Activated CD8-positive, alpha-beta memory T cell treated with anti-CD3 and anti-CD28 coated beads, Interleukin-2, amount 50 U/mL, for 4 hours (primary cell): ENCODE measurements at places on chromosomes 6 and 20.

DNA sequence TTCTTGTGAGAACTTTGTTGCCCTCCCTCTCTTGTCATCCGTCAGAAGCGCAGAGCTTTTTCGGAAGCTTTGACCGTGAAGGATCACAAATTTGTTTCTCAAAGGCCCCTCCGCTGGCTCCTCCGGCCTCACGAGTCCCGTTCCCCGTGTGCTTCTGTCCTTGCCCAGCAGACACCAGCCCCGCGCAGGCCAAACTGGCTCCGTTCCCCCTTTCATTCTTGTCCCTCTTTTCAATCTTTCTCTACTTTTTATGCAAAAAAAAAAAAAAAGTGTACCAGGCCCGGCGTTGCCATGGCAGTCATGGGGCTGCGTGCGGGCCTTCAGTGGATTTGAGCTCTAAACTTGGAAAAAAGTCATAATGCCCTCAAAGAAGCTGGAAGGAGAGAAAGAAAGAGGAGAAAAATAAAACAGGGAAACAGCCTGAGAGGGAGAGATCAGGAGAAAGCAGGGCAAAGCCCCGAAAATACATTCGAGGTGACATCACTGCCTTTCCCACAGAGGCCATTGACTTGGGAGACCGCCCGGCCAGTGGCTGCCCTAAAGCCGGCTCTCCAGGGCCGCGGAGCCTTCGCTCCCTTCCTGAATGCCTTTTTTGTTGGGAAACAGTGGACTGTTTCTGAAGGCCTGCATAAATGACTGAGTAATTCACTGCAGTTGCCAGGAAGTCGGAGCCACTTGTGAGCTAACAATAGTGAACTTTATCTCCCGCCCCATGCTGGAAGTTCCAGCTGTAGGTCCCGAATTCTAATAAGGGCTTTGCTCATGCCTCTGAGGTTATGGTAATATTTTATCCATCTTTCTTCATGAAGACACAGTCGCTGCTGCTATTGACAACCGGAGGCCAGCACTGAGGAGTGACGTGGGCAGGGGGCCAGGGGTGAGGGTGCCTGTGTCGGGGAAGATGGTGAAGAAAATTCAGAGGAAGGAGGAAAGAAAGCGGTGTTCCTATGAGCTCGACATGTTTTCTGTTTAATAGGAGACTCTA lies 670.9 kb downstream of the QKI start:
- no peak for DNase-seq

- no peak for DNase-seq
These were observed 29.1 kb downstream of the HECA start for GRCh38 chr6:139164001-139164400.

DNA sequence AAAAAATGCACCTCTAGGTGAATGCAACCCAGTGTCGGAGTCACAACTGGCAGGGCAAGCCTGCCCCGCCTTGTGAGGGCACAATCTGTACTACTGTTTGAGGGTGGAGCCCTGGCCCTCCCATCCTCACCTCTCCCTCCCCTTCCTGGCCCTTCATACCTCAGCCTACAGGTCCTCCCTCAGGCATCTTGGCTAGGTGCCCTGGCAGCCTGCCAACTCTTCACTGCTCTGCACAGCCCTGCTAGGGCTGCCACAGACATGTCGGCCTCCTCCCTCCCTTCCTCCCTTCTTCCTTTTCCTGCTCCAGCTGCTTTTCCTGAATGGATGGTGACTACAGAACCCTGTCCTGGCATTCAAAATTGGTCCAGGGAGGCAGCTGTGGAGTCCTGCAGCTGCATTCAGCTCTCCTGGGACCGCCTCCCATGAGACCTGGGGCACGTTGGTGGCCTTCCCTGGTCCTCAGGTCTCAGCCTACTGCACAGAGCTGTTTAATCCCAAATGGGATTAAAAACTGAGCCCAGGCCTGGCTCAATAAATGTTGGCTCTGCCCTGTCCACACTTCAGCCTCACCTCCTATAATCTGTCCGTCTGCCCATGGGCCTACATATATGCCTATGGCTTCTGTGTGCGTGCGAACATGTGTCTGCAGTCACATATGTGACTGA lies 52.7 kb downstream of the CDH22 start:
- DNase-seq, result no peak

DNA sequence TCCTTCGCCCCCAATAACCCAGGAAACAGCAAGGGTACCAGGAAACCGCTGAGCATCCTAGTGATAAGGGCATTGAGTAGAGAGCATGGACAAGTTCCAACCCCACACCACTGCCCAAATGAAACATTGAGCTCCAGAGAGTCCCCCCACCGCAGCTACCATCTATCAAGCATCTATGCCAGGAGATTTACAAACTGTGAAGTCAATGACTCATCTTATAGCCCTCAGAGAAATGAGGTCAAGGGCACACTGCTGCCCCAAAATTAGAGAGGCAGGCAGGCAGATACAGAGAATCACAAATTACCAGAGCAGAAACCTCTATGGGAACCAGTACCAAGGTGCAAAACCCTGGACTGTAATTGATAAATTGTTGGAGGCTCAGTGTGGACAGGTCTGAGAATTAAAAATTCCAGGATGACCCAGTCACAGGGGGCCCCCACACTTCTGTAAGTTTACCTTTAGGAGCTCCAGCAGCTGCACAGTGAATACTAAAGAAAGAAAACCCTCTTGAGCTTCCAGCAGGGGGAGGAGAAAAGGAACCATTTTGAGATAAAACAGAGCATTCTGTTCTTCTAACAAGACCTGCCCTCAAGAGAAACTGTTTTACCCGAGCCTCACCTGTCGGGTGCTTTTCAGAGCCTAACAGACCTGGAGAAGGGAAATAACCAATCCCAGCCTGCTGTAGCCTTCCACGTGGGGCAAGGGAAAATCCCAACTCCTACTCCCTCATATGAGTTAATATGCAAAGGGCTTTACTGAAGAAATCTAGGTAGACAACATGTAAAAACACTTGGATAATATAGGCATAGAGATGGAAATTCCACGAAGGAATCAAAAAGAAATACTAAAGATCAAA lies 118.0 kb upstream of the ARID1B start:
- no peak for DNase-seq

GRCh38 chr6:144582939-144583613 lies 297.9 kb downstream of the UTRN start:
- peak; percentile 25 for DNase-seq

- no peak for DNase-seq
These were observed 406.5 kb upstream of the GJE1 start for GRCh38 chr6:141726248-141726647.

DNA sequence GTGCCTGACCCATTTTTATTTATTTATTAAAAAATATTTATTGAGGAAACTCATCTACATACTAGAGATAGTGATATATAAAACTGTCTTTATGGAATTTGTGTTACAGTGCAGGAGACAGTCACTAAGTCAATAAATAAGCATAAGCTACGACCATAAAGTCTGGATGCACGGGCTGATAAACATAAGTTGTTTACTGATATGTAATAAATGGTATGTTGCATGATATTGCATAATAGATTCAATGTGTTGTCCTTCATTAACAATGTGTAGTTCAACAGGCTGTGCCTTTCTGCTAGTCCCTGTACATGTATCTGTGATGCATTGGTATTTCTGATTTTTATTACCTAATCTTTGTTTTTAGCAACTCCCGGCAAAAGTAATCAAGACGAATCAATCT lies 311.2 kb downstream of the ARHGAP18 start:
- no peak for DNase-seq

GRCh38 chr6:3650076-3650958 lies 101.2 kb downstream of the PXDC1 start:
- DNase-seq, result no peak

DNA sequence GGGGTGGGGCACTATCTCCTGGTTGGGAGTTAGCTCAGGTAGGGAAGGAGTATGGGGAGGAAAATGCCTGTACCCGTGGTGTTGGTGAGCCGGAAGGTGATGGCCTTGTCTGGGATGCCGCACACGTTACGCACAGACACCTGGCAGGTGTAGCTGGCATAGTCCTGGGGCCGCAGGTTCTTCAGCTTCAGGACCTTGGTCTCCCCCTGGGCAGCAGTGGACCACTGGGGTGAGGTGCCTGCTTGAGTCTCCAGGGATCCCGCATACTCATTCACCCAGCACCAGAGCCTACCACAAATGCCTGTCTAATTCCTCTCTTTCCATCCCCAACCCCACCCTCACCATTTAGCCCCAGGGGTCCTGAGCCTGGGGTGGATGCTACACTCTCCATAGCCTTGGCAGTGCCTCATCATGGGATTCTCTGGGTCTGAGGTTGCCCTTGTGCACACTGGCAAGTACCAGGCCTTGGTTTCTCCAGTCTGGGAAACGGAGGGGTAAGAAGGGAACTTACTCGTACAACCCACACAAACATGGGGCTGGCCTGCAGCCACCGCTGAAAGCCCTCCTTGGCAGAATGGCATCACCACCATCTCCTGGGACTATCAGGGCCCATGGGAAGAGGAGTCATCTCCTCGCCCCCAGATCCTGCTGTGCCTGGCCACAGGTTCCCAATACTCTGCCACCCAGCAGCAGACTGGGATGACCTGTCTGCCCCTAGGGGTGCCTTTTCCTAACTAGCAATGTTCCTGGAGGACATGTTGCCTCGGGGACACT lies 42.8 kb downstream of the MDGA1 start:
- DNase-seq, result no peak

DNA sequence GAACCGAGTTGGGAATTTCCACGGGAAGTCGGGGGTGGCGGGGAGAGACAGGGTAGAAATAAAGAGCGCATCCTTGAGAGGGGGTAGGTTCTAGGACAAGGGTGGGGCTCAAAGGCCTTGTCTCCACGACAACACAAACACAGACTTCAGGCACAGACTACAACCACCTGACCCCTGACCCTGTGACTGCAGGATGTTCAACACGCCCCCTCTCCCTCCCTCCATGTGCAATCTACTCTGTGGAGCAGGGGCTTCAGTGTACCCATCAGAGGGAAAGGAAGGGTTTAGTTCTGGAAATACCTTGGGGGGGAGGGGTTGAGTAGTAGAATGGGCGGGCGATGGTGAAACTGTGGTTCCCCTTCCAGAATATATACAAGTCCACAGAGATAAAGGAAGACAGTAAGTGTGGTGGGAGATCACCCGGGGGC lies 651 bp upstream of the TAPBP start:
- peak; percentile 57 for DNase-seq

DNA sequence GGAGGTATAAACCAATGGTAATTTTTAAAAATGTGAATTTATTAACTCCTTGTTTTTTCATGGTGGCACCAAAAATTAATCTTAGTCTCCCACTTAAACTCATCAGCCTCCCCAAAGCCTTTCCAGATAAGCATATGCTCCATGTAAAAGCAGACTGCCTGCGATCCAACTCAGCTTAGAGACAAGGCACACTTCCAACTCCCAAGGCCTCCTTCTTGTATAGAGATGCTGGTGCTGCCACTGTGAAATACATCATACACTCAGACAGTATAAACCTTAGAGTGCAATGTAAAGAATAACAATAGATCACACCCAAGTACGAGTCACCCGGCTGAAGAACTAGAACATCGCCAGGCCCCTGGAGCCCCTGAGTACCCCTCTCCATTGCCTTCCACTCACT lies 2.0 kb downstream of the ANKRD6 start:
- no peak for DNase-seq

DNA sequence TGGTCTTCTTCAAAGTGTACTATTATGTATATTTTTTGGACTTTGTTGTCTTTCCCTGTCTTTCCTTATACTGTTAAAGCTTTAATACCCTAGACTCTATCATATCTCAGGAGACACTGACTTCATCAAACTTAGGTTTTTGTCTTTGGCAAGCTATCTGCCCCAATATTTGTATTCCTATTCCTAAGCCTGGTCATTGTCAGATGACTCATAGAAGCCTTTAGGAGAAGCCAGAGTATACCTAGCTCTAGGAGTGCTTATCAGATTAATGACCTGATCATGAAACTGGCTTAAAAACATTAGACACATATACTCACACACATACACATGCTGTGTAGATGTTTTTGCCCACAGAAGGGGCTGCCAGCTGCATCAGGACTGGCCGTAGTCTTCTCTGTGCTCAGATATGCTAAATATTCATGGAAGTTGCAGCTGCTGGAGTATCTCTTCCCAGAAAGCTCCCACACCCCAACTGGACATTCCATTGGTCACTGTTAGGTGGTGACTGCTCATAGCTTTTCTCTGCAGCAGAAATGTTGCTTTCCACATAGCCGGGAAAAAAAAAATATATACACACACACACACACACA lies 102.0 kb downstream of the ANKS1A start:
- no peak for DNase-seq

DNA sequence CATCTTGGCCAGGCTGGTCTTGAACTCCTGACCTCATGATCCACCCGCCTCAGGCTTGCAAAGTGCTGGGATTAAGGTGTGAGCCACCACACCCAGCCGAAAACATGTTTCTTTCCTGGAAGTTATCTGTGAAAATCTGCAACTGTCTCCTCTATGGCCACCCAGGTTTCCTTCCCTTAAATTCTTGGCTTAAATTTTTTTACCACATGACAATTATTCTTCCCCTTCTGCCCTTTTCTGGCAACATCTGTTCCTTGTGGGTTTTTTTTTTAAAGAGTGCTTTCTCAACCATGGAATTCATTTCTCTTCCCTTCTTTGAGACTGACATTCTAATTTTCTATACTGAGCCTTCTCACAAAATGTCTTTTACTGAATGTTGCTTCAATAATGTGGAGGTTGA lies 59.6 kb downstream of the DOK5 start:
- DNase-seq, result no peak

DNA sequence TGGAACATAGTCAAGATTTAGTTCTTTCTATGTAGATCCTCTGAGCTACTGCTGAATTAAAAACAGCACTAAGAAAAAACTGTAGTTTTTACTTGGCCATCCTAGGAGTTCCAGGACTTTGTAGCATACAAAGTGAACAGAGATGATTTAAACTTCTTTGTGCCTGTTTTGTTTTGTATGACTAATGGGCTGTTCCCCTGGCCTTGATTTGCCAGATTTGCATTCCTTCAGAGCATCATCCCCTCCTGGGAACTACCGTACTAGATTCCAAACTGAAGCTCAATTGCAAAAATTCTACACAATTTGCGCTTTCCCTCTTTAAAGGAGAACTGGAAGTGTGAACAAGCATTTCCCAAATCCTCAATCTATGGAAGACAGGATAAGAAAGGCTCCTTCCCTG lies 23.1 kb downstream of the ACOT13 start:
- no peak for DNase-seq

GRCh38 chr20:20286061-20286460 lies 81.8 kb upstream of the INSM1 start:
- DNase-seq, result no peak

DNA sequence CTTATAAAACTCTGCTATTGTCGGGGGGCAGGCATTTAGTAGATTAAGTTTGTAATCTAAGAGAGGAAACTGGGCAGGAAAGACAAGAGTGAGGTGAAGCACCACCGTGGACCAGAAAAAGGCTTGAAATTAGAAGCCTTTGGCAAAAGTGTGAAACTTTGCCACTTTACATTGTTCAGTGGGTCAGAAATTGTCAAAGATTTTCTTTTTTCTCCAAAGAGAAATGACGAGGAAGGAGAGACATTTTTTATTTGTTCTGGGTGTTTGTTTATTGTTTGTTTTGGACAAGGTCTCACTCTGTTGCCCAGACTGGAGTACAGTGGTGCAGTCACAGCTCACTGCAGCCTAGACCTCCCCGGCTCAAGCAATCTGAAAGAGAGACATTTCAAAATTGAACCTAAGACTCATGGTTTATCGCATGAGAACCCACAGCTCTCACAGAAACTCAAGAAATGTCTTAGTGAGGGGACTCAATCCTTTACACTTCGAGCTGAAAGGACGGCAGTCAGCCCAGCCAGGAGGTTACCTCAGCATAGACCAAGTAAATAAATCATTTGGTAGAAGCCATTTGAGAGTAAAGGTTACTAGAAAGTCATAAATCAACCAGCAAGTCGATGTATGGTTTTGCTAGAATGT lies 262.8 kb upstream of the TAB2 start:
- no peak for DNase-seq

- no peak for DNase-seq
These were observed 33.9 kb downstream of the JAG1 start for GRCh38 chr20:10639737-10640556.

- no peak for DNase-seq
These were observed 443.8 kb upstream of the GJE1 start for GRCh38 chr6:141688916-141689315.
